ENCODE measurements at places on chromosomes 6 and 20. TPM values are rescaled to one million over a fixed set of nuclear protein-coding genes. Genes with fewer than 3 reads are reported as not detected.

SIRPB1 gene
- total RNA-seq, result 3.6 TPM

DNA sequence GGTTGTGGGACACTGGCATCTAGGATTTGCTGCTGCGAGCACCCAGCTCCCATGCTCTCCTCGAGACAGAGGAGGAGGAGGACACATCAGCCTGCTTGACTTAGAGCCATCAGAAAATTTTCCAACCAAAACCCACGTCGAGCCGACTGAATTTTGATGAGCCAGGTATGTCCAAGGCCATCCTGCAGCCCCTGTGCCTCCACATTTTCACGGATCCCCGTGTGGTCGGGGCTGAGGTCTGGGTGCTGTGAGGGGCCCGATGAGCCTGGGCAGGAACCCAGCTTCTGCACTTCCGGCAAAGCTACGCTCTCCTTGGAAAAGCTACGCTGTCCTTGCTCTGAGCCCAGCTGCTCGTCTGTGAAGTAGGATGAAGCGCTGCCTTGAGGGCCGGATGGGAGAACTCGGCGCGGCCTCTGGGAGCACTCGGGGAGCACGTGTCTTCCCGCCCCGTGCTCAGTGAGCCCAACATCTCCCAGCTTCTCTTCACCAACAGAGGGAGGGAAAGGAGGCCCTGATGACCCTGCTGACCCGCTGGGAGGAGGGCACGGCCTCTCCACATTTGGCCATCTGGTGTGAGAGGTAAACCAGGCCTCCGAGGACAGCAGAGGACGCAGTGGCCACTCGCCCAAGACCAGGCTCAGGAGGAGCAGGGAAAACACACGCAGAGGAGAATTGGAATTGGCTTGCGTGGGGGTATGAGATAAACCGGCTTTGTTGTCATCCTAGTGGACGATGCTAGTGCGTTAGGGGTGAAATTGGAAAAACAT lies 33.9 kb downstream of the PSMG4 start:
- no peaks in the 10 kb centered on the region for H3K36me3 ChIP-seq
- no peak overlapping the region for H3K27ac ChIP-seq
- H3K4me1 ChIP-seq, result no peaks in the 10 kb centered on the region
- no peak for DNase-seq
- no peaks in the 10 kb centered on the region for H3K27me3 ChIP-seq
- no peak overlapping the region for H3K4me3 ChIP-seq

- DNase-seq, result no peak
- no peak overlapping the region for H3K4me3 ChIP-seq
- H3K4me1 ChIP-seq, result peaks cover 6% of the 10 kb centered on the region
- peaks cover 3% of the 10 kb centered on the region for H3K36me3 ChIP-seq
- H3K27me3 ChIP-seq, result no peaks in the 10 kb centered on the region
- H3K27ac ChIP-seq, result no peak overlapping the region
Measured at GRCh38 chr6:14397518-14397901, 279.9 kb downstream of the CD83 start.

DNA sequence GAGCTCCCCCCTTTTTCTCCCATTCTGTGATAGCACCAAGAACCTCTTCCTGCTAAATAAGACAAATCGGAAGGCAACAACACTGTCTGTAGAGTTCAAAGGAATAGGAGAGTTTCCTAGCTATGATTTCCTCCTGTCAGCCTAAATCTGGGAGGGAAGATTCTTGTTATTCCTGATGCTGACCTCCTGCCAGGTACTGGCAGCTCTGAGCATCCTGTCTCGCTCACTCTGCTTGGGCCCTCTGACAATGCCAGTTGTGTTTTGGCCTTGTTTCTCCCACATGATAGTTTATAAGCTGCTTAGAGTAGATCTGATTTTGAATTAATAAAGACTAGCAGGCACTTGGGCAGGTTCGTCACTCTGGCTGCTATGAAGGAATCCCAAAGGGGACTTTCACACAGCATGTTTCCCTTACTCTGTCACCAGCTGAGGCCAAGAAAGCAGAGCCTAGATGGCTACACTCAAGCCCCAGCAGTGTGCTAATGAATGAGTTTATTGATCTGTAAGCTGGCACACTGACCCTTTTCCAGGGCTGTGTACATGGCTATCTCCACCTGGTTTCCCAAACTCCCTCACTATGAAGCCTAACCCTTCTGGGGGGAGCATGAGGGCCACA lies 52.3 kb downstream of the UQCC1 start:
- peaks cover 22% of the 10 kb centered on the region for H3K36me3 ChIP-seq
- H3K27me3 ChIP-seq, result no peaks in the 10 kb centered on the region
- no peak overlapping the region for H3K27ac ChIP-seq
- no peak for DNase-seq
- H3K4me1 ChIP-seq, result no peaks in the 10 kb centered on the region
- no peak overlapping the region for H3K4me3 ChIP-seq
